Stimulated activated CD8-positive, alpha-beta memory T cell treated with anti-CD3 and anti-CD28 coated beads, Interleukin-15, amount 100 ng/mL, for 24 hours (primary cell): ENCODE measurements at places on chromosomes 11 and 22.

DNA sequence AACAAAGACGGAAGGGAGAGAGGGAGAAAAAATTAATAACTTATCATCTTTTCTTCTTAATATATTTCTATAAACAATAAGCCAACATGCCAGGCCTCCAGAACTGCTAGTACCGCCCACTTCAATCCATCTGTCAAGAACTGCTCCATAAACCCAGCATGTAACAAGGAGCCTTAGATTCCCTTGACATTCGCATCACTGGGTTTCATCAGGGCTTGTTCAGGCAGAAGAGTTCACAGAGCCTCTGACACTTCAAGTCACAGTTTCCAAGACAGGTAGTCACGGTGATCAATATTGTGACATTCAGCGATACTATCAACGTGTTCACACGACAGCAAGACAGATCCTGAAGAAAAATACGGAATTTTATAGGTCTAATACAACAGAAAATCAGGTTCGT is 61.7 kb downstream of the LARGE2 start:
- no peak for DNase-seq

GRCh38 chr11:14577835-14578529 is 57.8 kb upstream of the PSMA1 start:
- no peak for DNase-seq

DNA sequence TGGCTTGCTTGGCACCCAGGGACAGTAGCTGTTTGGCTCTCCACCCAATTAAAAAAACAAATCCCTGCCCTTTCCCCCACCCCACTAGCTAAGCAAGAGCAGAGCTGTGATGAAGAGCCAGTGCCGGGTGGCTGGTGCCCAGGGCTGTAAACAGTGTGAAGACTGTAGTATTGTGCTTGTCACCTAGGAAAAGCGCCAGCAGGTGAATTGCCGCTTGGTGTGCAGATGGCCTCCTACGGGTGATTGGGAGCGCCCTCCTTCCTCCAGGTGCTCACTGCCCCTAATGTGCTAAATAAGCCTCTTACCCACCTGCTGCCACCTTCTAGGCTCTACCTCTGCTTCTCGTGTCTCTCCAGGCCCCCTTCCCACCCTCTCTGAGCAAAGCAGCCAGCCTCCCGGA is 18.4 kb upstream of the RAPSN start:
- no peak for DNase-seq

DNA sequence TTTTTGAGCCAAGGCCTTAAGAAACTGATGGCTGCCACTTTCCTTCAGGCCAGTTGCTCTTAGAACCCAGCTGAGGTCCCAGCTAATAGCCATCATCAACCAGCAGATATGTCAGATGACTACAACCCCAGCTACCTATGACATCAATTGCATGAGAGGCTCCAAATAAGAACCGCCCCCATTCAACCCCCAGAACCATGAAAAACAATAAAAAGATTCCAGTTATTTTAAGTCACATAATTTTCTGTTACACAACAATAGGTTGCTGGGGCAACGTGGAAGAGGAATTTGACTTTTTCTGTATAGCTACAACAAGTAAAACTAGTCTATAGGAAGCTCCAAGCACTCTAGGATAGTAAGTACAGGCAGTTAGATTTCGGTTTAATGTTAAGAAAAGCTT is 216.3 kb upstream of the MTNR1B start:
- DNase-seq, result no peak

- no peak for DNase-seq
Measured at GRCh38 chr22:45866126-45866645, 110.8 kb downstream of the WNT7B start.

- DNase-seq, result no peak
Measured at GRCh38 chr11:18277565-18278271, 11.7 kb downstream of the SAA1 start.

DNA sequence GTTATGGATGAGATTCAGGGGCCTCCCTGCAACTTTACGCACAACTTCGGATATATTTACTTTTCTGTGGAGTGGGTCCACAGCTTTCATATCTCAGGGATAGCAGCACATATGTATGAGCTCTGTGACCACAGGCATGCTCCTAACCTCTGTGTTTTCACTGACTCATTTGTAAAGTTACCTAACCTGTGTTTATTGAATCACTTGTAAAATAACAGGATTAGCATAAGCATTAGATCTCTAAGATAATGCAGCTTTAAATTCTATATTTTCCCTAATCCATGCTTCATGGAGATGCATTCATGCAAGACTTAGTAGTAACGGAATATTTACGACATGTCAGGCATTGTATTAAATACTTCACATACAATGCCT is 47.9 kb upstream of the DDI1 start:
- DNase-seq, result no peak

DNA sequence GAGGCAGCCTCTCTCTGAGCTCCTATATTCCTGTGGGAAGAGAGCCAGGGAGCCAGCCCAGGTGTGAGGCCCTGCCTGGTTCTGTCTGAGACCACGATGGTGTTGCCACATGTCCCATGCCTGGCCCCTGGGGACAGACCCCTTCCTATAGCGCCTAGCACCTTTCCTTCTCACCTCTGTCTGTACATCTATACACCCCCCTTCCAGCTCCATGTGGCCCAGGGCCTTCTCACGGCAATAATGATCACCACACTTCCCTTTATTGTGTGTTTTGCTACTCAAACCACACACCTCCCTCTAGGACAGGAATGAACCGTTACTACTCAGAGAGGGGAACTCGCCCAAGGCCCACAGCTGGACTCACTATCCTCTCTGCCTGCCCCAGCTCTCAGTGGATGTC is 12.8 kb downstream of the CD82 start:
- no peak for DNase-seq

DNA sequence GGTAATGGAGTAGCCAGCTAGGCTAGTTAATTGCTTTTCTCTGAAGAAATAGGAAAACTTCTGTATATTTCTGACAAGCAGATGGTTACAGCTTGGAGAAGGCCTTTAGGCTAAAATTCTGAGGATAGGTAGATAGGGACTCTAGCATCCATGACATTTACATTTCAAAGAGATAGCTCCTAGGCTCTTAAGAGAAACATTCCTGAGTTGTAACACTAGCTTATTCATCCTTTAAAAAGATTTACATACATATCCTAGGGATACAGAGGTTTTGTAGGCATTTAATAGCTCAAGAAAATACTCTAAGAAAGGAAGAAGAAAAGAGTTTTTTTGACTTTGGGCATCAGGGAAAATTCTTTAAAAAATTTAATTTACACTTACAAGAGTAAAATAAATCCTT is 130.9 kb upstream of the CCDC179 start:
- DNase-seq, result no peak

GRCh38 chr11:112113539-112114457 is 27.1 kb downstream of the SDHD start:
- DNase-seq, result no peak

- no peak for DNase-seq
Measured at GRCh38 chr11:62024936-62025486, 57.6 kb upstream of the FTH1 start.

DNA sequence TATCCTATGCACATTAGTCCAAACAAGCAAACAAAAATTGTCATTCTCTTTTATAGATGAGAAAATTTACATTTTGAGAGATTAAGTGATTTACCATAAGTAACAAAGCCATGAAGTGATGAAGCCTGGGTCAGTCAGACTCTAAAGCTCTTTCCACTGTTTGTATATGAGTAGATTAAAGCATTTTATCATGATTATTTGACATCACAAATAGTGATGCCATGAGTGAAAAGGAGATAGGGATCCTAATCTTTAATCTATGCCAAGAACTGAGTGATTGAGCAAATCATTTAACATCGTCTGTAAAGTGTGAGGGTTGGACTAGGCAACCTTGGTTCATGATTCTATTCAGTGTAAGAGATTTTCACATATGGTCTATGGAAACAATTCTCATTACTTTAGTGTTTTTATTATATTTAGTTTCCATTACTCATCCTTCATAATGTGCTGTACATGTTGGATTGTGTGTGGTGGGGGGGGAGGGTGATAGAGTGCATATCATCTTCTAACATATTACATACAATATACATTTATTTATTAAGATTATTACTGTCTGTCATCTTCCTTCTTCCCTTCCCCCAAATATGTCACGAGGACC is 50.7 kb downstream of the ARHGEF12 start:
- DNase-seq, result no peak

GRCh38 chr11:131504199-131504949 is 134.0 kb downstream of the NTM start:
- no peak for DNase-seq

- DNase-seq, result no peak
Measured at GRCh38 chr11:127056338-127056971, 55.9 kb upstream of the KIRREL3 start.

GRCh38 chr22:44437216-44438055 is 60.6 kb downstream of the RTL6 start:
- DNase-seq, result no peak

- no peak for DNase-seq
Measured at GRCh38 chr11:113685654-113686359, 20.3 kb downstream of the TMPRSS5 start.

DNA sequence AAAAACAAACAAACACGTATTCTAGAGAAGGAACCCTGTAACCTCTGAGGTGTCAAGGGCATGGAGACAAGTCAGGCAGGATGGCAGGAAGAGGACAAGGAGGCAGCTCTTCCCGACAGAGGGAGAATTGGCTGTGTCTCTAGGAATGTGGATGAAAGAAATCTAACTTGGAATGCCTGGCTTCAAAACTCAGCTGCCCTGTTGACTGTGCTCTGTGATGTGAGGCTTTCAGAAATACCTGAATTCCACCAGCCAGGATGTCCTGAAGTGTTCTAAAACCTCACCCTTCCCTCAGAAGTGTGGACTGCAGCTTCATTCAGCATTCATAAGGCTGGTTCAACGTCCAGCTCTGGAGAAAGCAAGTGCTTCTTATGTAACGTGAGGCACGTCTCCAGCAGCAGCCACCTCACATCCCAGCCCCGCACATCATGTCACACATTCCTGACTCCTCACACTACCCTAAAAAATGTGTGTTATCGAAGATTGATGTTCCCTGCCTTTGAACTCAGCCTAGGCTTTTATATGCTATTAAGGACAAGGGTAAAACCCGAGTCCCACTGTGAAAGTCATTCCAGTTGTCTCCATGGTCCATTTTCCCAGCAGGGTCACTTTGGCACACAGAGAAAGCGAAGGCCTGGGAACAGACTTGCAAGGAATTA is 398.9 kb downstream of the ETS1 start:
- no peak for DNase-seq

- peak; percentile 33 for DNase-seq
Measured at GRCh38 chr11:13277768-13278608, at the start of gene BMAL1. TSS of gene BMAL1 (plus strand) at chr11:13277790. CDS start at chr11:13354309, 76,519 bp downstream.

DNA sequence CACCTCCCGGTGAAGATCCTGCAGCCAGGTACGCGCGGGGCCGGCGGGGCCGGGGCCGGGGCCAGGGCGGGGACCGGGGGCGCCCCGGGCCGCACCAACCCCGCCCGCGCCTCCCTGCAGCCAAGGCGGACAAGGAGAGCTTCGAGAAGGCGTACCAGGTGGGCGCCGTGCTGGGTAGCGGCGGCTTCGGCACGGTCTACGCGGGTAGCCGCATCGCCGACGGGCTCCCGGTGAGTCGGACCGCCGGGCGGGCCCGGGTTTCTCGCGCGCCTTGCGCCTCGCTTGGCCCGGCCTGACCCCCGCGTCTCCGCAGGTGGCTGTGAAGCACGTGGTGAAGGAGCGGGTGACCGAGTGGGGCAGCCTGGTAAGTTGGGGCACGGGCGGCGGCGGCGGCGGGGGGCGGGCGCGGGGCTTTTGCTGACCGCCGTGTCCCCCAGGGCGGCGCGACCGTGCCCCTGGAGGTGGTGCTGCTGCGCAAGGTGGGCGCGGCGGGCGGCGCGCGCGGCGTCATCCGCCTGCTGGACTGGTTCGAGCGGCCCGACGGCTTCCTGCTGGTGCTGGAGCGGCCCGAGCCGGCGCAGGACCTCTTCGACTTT is 531 bp downstream of the PIM3 start:
- DNase-seq, result no peak
